H7 (cell line): ENCODE measurements at places on chromosomes 6 and 20.
A peak's percentile ranks its signal among the peaks of the same experiment; 100 is the strongest.

DNA sequence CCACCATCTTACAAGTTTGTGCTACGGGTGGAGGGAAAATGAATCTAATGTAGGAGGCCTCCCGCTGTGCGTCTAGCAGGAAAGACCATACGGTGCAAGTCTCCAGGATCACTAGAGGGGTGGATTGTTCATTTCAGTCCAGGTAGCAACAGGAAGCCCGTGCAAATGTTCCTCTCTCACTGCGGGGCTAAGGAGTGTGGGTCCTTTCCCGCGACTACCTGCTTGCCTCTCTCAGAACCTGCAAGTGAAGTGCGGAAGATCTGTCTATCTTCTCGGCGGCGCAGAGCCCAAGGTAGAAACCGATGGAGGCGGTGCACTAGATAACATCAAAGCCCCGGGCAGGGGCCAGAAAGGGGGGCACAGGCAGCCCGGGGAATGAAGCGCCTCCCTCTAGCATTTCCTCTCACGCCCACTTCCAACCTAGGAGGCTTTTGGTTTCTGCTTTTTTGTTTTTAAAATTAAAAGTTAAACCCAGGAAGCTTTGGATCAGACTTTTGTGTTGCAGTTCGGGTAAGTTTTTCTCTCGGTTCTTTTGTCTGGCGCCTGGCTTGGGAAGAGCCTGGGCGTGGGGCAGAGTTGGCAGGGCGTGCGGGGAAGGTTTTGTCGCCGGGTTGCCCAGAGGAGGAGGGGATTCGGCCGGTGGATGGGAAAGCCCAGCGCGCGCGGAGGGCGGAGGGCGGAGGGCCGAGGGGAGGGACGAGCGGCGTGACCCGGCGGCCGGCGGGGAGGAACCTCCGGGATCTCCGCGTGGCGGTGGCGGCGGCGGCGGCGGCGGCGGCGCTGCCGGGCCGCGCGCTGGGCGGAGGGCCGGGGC is 3.5 kb upstream of the HIVEP1 start:
- DNase-seq: peak; percentile 87

GRCh38 chr20:5180933-5181332 is 54.1 kb downstream of the CDS2 start:
- DNase-seq: no peak

DNA sequence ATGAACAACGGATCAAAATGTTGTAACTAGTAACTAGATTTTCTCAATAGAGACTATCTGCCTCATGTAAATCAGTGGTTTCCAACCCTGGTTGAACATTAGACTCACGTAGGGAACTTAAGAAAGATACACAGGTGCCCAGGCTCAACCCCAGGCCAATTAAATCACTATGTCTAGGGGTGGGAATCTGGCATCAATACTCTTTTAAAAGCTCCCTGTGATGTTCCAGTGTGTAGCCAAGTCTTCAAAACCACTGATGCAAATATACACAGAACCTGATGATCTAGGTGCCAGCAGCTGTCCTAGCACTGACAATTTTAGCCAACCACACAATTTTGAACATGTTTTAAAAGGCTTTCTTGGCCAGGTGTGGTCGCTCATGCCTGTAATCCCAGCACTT is 128.7 kb downstream of the TBC1D32 start:
- no peak for DNase-seq

- DNase-seq: no peak
Measured at GRCh38 chr20:57374931-57375651, 16.1 kb upstream of the RBM38 start.

GRCh38 chr20:36092398-36093024 is 62.0 kb upstream of the EPB41L1 start:
- DNase-seq: peak; percentile 88

- no peak for DNase-seq
Measured at GRCh38 chr6:137522198-137522798, 28.1 kb upstream of the OLIG3 start.

DNA sequence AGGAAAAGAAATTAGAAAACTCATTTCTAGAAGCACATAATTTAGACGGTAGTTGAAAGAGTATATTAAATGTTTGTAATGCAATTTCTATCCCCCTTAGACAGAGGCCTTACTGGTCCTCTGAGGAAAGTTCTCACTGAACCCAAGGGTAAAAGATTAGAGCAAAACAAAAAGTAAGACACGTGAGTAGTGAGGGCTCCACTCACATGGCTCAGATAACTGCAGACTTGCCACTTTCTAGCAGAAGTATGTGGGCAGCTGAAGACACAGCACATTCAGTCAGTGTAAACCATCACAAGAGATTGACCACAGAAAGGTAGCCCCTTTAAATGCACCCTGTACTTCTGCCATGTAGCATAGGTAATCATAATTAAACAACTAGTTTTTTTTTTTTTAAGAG is 193.8 kb downstream of the BTBD9 start:
- DNase-seq: no peak

DNA sequence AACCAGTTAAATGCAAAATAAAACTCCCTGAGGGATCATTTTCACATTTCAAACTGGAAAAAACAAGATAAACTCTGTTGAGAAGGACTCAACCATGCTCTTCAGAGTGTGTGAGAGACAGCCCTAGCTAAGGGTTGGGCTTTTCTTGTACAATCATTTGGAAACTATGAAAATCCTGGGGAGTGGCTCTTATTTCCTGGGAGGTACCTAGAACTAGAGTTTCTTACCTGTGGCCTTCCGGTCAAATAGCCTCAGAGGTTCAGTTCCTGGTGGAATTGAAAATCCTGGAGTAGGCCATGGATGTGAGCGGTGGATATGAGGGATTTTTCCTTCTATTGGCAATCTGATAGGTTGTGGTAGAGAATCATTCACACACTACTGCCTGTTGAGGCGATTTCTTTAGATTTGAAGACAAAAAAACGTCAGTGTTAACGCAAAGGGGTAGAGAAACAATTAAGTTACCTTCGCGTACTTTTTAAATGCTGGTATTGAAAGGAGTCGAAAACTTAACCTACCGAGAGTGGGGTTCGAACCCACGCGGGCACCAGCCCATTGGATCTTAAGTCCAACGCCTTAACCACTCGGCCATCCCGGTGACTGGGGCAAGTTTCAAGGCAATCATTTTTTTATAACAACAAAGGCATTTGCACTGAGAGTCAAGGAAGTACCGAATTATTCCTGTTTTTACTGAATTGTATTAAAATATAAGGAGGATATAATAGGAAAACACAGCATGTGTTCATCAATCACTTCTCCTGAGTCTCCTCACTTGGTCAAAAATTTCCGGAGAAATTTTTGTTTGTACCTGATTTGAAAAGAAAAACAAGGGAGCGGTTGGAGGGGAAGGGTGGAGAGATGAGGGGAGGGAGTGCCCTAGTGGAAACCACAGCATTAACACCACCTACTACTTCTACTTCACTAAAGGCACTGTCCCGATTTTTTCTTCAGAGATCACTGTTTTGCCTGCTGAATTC is 191.3 kb downstream of the OR2B2 start:
- peak; percentile 74 for DNase-seq

- no peak for DNase-seq
Measured at GRCh38 chr20:2690718-2691117, 1.9 kb upstream of the EBF4 start.

GRCh38 chr6:20441921-20442320 is 40.2 kb downstream of the E2F3 start:
- DNase-seq: no peak

- no peak for DNase-seq
Measured at GRCh38 chr20:35079472-35080347, 12.9 kb downstream of the TRPC4AP start.

DNA sequence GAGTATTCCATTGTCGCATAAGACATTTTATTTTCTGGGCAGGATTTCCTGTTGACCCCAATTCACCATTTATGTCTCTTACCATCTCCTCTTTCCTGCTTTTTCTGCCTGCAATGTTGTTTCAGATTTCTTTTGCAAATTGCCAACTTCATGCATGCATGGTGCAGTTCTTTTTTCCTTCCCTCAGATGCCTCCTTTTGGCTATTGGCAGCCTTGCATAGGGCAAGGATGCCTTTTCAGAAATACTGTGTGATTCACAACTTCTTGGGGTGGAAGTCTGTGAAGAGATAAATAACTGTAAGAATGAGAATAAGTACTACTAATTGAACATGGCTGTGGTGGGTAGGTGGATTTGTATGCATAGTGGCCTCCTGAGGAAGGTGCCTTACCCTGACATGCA is 116.7 kb downstream of the SOX4 start:
- DNase-seq: no peak

- DNase-seq: no peak
Measured at GRCh38 chr6:4853782-4854511, 77.7 kb downstream of the CDYL start.
